AG08395 (cell line): ENCODE measurements at places on chromosomes 2 and 18.

DNA sequence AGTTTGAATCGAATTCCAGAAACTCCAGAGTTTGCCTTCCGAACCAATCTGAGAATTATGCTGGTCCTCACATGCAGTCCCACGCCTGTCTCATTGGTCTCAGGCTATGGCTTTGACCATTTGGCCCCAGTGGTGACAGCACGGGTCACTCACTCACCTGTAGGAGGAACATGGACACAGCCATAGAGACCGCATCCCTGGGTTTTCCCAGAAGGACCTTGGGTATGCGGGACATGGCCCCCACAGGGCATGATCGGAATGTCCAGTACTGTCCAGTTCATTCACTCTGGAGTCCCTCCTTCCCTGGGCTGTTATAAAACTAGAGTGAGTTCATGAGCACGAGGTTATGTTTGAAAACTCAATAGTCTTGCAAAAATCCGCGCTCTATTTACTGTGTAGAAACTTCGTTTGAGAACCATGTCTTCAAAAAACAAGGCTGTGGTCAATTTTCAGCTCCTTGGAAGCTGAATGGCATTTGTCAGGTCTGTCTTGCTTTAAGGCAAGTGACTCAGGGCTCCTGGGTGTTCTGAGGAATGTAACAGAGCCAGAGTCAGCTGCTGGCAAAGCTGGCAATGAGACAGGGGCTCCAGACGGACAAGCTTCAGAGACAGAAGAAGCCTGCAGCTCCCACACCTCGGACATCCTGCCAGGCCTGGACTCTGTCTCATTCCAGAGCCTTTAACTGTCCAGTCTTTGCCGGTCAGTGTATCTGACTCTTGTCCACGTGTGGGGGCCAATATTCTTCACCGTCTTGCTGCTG, 86.7 kb upstream of the TMEM18 start:
- no peak for DNase-seq

DNA sequence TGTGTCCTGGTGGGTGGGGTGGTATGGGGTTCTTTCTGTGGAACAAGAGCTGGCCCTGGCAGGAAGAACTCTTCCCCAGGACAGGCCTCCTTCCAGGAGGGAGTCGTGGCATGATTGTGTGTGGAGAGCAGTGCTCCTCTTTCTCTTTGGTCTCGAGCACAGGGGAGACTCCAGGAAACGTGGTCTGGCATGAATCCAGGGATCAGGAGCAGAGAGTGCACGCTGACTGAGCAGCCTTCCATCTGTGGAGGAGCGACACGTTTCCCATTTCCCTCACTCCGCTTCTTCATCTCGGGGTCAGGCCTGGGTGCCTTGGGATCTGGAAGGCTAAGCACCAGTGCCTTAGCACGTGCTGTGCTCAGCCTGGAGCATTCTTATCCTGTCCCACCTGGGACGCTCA, 132.0 kb upstream of the HDAC4 start:
- DNase-seq, result no peak

GRCh38 chr18:72899338-72899737, 31.6 kb upstream of the NETO1 start:
- DNase-seq, result no peak

- no peak for DNase-seq
Measured at GRCh38 chr2:21427606-21428005, 303.8 kb downstream of the TDRD15 start.

- DNase-seq, result no peak
Measured at GRCh38 chr18:34971313-34971712, 69.9 kb upstream of the MAPRE2 start.
